ENCODE measurements at places on chromosomes 7 and 10. TPM values are rescaled to one million over a fixed set of nuclear protein-coding genes. Genes with fewer than 3 reads are reported as not detected.

GRCh38 chr7:134420424-134421125 lies 38.3 kb downstream of the AKR1B1 start:
- peaks cover 27% of the 10 kb centered on the region for H3K27me3 ChIP-seq
- H3K36me3 ChIP-seq: no peaks in the 10 kb centered on the region
- H3K27ac ChIP-seq: no peak overlapping the region
- no peaks in the 10 kb centered on the region for H3K4me1 ChIP-seq
- H3K4me3 ChIP-seq: no peak overlapping the region
- no peak for DNase-seq

AKR1C2 gene
- 17.5 TPM for total RNA-seq

DNA sequence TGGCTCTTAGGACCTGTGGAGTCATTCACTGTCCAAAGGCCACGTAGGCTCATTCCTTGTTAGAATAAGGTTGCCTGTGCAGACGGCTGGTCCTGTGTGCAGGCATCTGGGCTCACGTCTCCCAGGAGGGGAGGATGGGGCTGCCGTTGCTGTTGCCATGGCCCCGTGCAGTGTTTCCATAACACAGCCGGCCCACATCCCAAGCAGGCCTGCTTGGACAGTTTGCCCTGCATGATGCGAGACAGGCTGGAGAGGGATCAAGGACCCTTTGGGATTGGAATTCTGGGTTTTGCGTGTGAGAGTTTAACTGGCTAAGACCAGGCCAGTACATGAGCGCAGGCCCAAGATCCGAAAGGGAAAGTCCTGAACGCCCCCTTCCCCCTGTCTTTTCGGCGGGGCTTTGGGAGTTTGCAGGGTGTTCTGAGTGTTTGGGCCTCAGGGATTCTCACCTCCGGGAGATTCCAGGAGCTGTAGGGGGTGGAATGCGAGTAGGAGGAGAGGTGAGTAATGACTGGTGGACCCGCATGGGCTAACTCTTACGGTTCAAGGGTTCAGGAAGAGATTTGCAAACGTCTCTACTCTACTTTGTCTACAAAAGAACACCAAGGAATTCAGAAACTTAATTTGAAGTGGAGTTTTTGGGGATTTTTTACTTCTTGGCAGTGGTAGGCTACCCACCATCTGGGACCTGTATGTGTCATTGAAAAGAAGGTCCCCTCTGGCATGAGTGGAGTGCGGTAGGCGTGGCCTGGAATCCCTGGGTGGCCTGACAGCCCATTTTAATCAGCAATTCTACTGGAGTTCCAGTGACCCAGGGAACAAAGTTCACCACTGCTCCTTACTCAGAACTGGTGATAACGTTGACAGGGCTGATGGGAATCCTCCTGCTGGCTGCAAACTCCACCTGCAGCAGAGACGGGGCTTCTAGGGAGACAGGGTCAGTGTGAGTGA lies 125.4 kb downstream of the ITIH5 start:
- peak overlapping the region; percentile 75 for H3K27ac ChIP-seq
- H3K4me1 ChIP-seq: peaks cover 32% of the 10 kb centered on the region
- H3K36me3 ChIP-seq: no peaks in the 10 kb centered on the region
- no peak overlapping the region for H3K4me3 ChIP-seq
- peak; percentile 60 for DNase-seq
- no peaks in the 10 kb centered on the region for H3K27me3 ChIP-seq

DNA sequence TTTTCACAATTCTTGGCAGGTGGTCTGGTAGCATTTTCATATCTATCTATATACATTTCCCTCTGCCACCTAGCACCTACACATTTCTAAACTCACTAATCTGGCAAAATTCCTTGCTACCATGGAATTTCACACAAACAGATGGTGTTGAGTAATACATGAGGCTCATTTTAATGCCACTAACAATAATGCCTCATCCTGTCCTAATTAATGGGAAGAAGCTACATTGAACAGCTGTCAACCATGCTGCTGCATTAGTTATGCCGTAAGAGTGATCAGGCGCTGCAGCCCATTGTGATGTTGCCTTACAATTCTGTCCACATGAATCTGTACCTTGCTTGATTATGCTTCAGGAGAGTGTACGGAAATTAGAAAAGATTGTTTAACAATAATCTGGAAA lies 23.2 kb downstream of the COL1A2 start:
- H3K27ac ChIP-seq: no peak overlapping the region
- DNase-seq: no peak
- H3K36me3 ChIP-seq: peaks cover 48% of the 10 kb centered on the region
- H3K4me3 ChIP-seq: no peak overlapping the region
- H3K27me3 ChIP-seq: no peaks in the 10 kb centered on the region
- peaks cover 7% of the 10 kb centered on the region for H3K4me1 ChIP-seq

GRCh38 chr7:83921941-83922607 lies 272.5 kb downstream of the SEMA3A start:
- no peak overlapping the region for H3K27ac ChIP-seq
- no peak for DNase-seq
- H3K4me3 ChIP-seq: no peak overlapping the region
- no peaks in the 10 kb centered on the region for H3K27me3 ChIP-seq

- peak overlapping the region; percentile 49 for H3K27ac ChIP-seq
- no peaks in the 10 kb centered on the region for H3K27me3 ChIP-seq
- peak overlapping the region; percentile 3 for H3K4me3 ChIP-seq
- no peaks in the 10 kb centered on the region for H3K4me1 ChIP-seq
- DNase-seq: peak; percentile 28
Observed at GRCh38 chr10:12566161-12567115, 217.1 kb downstream of the CAMK1D start.

DNA sequence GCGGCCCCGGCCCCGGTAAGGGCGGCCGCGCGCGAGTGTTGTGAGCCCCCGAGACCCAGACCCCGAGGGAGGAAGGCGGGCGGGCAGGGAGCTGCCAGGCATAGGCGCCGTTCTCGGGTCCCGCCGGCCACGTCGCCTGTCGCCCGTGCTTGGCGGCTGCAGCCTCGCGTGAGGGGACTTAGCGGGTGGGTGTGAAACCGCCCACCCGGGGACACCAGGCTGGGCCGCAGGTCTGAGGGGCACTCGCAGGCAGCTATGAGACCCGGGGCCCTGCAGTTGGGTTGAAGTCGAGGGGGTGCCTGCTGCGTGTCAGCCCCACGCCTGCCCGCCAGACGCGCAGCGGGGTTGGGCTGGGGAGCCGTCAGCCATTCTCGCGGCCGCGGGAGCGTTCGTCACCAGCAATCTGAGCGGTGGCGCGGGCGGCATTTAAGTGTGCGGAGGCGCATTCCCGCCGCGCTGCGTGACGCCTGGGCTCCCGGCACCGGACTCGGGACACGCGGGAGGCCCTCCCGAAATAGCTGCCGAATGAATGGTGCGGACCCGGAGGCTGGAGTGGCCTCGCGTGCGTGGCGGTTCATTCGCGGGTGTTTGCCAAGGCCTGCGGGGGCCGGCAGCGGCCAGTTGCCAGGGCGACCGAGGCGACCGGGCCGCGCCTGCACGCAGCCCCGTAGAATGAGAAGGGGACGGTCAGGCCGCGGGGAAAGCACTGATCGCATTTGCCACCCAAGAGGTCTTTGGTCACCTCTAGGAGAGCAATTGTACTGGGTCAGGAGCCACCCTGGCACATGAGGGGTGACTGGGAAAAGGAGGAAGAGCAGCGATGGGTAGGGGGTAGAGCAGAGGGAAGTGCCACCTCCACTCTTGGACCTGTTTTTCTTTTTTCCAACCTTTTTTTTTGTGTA lies 750 bp downstream of the ZNF398 start:
- H3K27me3 ChIP-seq: no peaks in the 10 kb centered on the region
- H3K36me3 ChIP-seq: no peaks in the 10 kb centered on the region
- peak overlapping the region; percentile 94 for H3K27ac ChIP-seq
- DNase-seq: peak; percentile 57
- peaks cover 31% of the 10 kb centered on the region for H3K4me1 ChIP-seq

GRCh38 chr7:67571026-67571545 lies 574.5 kb downstream of the TYW1 start:
- no peak overlapping the region for H3K27ac ChIP-seq
- no peaks in the 10 kb centered on the region for H3K36me3 ChIP-seq
- peaks cover 8% of the 10 kb centered on the region for H3K27me3 ChIP-seq
- H3K4me3 ChIP-seq: no peak overlapping the region
- no peaks in the 10 kb centered on the region for H3K4me1 ChIP-seq

DNA sequence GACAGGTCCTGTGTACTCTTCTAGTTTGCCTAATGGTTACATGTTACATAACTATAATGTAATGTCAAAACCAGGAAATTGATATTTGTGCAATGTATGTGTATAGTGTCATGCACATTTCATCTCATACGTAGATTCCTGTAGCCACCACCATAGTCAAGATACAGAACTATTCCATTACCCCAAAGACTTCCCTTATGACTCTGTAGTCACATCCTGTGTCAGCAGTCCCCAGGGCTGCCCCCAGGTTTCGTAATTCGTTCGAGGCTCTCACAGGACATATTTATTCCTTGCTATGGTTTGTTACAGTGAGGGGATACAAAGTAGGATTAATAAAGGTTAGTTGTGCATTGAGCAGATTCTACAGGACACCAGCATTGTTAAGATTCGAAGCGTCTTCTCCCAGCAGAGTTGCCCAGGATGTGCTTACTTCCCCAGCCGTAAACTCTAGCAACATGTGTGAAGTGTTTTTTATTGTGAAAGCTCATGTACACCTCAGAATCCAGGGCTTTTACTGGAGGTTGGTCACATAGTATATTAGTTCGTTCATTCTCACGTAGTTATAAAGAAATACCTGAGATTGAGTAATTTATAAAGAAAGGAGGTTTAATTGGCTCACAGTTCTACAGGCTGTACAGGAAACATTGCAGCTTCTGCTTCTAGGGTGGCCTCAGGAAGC lies 18.6 kb downstream of the RABGEF1 start:
- no peak for DNase-seq
- peaks cover 6% of the 10 kb centered on the region for H3K36me3 ChIP-seq
- peaks cover 29% of the 10 kb centered on the region for H3K4me1 ChIP-seq
- no peaks in the 10 kb centered on the region for H3K27me3 ChIP-seq

DNA sequence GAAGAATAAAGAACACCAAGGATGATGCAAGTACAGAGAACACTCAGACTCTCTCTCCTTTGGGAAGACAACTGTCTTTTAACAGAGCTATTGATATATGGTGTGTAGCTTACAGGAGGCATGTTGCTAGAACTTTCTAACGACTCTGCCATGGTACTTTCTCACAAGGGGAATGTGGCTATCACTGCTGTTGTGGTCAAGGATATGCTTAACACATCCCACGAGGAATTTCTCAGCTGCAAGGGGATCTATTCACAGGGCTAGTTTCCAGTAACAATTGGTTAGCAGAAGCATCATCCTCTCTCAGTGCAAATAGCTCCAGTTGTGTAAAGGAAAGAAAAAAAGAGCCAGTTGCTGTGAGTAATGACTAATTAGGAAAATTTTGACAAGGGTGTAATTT lies 826.0 kb downstream of the SORCS1 start:
- H3K27me3 ChIP-seq: no peaks in the 10 kb centered on the region
- no peak for DNase-seq
- H3K36me3 ChIP-seq: no peaks in the 10 kb centered on the region
- no peaks in the 10 kb centered on the region for H3K4me1 ChIP-seq
- H3K4me3 ChIP-seq: no peak overlapping the region

- no peaks in the 10 kb centered on the region for H3K27me3 ChIP-seq
- peaks cover 56% of the 10 kb centered on the region for H3K4me1 ChIP-seq
- no peak overlapping the region for H3K27ac ChIP-seq
Observed at GRCh38 chr10:100531761-100532160, 2.1 kb upstream of the NDUFB8 start.

Data from left ventricle myocardium inferior (tissue), 1 donor.